ENCODE measurements at places on chromosomes 3 and 15.

DNA sequence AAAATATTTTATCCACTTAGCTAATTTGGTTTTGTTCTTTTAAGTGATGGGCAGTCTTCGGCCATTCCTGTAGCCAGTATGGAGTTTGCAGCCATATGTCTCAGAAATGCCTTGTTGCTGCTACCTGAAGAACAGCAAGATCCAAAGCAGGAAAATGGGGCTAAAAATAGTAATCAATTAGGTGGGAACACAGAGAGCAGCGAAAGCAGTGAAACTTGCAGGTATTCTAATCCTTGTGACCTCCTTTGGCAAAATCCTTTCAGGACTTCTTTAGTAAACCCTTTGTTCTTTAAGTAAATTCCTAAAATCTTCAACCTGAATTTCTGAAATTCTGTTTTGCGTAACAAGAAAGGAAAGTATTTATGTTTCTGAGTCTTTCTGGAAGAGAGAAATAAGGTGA is 49.8 kb downstream of the CNOT10 start:
- DNase-seq = no peak

GRCh38 chr15:29919380-29919881 is 97.2 kb upstream of the TJP1 start:
- no peak for DNase-seq

DNA sequence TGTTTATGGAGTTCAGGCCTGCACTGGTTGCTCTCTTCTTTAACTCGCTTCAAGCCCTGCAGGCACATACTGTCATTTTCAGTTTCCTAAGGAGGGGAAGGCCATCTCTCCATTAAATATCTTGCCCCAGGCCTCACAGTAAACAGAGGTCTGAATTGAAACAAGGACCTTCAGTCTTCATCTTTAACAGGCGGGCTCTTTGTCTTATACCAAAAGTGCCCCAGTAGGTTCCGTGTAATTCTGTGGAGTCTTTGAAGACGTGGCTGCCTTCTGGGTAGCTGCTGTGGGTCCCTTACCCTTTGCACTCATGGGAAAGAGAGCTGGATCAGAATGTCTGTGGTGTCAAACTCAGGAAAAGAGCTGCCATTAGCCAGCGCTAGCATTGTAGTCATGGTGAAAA is 161.2 kb downstream of the APBA2 start:
- no peak for DNase-seq

DNA sequence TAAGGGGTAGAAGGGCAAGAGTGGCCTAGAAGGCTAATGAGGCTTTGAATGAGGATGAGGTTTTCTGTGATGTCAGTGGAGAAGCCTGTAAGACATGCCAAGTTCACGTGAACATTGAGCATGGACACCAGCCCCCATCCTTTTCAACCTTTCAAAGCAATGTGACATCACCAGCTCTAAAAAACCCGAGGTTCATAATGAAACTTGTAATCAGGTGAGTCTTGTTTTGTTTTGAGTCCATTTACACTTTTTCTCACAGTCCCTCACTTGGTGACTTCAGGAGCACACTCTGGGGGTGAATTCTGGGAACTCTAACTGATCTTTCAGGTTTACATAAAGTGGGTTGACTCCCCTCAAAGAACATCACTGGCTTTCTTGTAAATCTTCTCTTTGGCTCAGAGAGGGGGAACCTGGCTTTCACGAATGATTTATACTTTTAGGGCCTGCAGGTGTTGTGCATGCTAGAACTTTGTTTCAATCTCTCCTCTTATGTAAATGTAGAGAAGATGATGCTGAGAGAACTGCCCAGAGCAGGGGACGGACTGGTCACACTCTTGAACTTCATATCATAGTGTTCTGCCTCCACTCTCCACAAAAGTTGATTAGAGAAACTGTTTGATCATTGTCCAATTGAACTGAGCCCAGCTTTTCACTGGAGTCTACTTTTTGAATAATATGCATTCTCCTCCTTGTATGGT is 224.7 kb upstream of the SATB1 start:
- peak; percentile 82 for DNase-seq

DNA sequence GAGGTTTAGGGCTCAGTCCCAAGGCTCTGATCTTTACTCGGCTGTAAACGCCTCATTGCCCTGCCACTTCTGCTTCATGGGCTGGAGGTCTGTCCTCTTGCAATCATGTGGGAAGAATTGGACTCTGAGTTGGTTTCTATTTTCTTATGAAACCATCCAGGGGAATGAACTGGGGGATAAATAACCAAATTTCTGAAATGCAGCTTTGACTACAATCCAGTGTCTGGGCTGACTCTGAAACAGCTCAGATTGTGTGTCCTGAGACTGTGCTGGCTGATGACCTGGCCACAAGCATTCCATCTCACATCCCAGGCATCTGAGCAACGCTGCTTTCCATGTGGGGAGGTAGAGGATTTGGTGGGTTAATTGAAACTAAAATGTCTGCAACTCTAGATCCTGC is 71.0 kb upstream of the GALNT15 start:
- DNase-seq = no peak

- DNase-seq = no peak
These were observed 161.2 kb upstream of the SYNPR start for GRCh38 chr3:63116922-63117321.

GRCh38 chr3:73727854-73728253 is 103.1 kb upstream of the PDZRN3 start:
- no peak for DNase-seq

DNA sequence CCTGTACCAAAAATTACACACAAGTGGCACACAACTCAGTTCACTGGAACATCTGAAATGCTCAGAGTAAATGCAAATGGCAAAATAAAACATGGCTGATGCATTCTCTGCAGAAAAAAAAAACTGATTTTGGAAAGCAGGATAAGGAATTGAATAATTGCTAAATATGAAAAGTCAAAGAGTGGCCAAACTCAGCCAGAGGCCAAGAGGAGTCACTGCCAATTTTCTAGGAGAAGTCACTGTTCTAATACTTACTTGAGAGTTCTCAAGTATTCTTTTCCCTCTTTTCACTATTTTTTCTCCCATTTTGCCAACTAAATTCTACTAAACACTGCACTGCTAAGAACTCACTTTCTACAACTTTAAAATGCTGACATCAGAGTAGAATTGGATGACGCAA is 1018.6 kb downstream of the TUSC7 start:
- DNase-seq = no peak

DNA sequence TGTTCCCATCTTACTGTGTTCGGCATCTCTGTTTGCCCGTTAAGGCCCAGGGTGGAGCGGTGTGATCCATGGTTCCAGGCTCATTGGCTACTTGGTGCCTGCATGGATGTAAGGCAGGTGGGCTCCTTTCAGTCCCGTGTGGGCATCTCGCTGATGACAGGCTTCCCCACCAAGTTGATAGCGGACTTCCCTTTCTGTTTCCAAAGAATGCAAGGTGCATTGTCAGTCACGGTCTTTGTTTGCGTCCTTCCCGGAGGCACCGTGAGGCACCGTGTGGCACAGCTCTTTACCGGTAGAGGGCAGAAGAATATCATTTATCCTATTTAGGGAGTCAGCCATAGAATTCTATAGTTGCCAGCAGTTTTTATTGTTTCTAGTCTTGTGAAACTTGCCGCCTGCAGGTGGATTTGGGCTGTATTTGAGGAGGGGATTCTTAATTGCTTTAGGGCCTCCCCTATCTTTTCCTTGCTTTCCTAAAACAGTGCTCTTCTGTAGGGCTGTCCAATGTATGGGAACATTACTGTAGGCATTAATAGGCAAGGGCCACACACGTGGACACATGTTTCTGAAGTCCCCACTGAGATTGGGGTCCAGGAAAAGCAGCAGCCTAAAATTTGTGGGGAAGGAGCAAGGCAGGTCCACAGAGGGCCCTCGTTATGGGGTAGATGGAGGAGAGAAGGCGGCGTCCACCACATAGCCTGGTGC is 244.1 kb downstream of the SLCO3A1 start:
- peak; percentile 51 for DNase-seq

DNA sequence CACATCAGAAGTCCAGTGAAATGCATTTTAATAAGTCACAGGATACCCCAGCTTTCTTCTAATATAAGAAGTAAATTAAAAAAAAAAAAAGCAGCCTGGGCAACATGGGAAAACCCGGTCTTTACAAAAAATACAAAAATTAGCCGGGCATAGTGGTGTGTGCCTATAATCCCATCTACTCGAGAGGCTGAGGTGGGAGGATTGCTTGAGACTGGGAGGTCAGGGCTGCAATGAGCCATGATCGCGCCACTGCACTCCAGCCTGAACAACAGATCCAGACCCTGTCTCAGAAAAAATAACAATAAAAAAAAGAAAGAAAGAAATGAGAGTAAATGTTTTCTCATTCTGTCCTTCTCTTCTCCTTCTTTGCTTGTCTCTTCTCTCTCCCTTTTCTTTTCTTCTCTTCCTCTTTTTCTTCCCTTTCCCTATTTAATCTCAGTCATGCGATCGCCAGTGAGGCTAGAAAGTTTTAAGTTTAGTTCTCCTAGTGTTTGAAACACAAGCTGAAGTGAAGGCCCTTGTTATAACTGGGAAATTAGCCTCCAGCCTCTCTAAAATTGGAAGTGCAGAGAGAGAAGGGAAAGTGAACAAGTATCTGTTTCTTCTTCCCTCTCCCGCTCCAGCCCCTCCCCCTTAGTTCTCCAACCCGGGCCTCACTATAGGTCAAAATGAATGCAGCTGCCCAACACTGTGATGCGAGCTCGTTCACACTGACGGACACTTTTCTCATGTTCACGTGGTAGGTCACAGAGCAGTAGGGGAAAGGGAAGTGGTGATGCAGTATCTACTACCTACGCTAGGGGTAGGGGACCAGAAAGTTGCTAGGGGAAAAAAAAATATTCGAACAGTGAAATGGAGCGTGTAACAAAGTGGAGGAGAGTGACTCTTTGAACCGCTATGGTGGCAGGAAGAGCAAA is 23.5 kb upstream of the TSC22D2 start:
- DNase-seq = peak; percentile 65

DNA sequence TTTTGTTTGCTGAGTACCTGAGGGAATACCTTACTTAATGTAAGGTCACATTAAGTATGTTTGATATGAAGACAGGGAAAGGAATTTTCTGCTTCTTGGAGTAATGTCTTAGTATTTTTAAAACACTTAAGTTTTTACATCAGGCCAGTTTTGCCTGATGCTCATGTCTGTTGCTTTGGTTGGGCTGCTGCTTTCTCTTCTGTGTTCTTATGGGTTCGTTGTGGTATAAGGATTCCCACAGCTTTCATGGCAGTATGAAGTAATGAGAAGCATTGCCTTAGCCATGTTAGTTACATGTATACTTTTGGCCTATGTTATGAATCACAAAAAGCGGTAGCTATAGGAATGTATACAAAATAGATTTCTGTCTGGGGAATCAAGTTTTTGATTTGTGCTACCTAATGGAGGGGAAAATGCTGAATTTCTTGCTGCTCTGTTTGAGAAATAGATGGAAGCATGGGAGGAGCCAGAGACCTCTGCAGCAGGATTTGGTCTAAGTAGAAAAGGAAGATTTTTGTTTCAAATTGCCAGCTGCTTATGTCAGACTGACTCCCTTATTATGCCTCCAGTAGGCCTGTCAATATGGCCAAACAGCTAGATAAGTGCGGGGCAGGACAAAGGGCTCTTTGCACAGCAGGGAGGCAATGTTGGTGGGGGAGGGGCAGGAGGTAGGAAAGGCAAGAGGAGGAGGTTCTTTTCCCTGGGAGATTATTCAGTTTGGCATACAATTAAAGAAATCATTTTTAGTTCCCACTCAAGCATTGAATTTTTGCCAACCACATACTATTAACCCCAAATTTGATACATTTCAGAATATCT is 5.2 kb downstream of the SETD5 start:
- DNase-seq = no peak

- DNase-seq = no peak
These were observed 4.1 kb upstream of the PSMA4 start for GRCh38 chr15:78536134-78536533.
